Peyer's patch (tissue), 4 donors: ENCODE measurements at places on chromosomes 1 and 21. TPM values are rescaled to one million over a fixed set of nuclear protein-coding genes. Genes with fewer than 3 reads are reported as not detected.

DNA sequence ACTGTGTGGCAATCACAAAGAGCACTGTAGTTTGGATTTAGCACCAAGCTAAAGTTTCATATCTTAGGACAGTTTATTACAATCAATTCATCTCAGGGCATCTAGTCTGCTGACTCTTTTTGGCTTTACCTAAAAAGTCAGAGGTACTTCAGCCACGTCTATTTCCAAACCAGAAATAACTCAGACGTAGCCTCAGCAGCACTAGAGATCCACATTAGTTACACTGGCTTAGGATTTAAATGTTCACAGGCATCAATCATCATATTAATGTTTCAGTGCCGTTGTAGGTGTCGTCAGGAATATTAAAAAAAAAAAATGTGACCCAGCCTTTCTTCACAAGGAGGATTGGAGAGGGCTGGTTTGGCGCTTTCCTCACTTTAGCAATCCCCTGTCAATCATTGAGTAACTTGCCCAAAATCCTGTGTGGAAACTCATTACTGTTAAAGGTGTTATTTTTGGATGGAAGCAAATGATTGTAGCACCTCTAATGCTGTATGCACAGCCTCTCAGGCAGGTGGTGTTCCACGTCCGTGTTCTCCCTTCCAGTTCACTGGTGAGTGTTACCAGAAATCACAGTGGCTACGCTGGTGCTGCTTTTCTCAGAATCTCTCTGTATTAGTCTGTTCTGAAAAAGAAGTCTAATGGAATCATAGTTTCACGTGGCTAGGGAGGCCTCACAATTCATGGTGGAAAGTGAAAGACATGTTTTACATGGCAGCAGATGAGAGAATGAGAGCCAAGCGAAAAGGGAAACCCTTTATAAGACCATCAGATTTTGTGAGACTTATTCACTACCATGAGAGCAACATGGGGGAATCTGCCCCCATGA is 45.4 kb downstream of the NEK7 start:
- DNase-seq, result no peak

- no peak for DNase-seq
These were observed 11.8 kb upstream of the SERINC2 start for GRCh38 chr1:31401241-31401640.

GRCh38 chr1:109105881-109106280 is 8.0 kb upstream of the ELAPOR1 start:
- DNase-seq, result no peak

DNA sequence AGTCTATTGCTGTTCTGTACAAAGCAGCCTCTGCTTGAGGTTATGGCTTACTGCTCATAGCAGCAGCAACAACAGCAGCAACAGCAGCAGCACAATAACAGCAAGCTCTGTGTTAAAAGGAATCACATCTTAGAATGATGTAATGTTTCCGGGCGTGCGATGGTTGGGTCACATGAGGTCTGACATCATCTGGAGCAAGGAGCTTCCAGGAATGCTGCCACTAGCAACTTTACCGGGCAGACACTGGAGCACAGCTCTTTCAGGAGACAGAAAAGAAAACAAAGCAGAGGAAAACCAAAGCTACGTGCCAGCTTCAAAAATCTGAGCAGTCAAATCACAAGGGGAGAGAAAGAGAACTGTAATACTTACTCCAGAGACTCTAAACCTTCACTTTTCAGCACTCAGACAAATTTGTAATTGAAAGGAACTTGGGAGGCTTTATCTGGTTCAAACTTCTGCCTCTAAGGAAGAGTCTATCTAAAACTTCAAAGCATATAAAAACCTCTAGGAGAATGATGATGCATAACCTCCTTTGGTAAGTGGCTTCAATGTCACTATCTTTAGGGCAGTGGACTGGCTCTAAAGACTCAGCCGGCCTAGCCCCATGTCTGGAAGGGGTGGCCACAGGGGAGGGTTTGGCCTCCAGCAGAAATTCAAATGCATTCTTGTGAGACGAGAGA is 28.3 kb upstream of the RAB3GAP2 start:
- DNase-seq, result no peak

The S100B gene
- total RNA-seq, result 1.8 TPM

The TDRKH gene
- total RNA-seq, result 5.0 TPM

DNA sequence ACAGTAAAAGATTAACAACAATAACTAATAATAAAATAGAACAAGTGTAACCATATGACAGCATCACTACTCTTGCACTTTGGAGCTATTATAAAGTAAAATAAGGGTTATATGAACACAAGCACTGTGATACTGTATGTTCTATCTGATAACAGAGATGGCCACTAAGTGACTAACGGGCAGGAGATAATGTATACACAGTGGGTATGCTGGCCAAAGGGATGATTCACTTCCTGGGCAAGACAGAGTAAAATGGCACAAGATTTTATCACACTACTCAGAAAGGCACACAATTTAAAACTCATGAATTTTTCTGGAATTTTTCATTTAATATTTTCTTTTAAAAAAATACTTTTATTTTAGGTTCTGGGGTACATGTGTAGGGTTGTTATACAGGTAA is 12.3 kb downstream of the SLC9C2 start:
- DNase-seq, result no peak

DNA sequence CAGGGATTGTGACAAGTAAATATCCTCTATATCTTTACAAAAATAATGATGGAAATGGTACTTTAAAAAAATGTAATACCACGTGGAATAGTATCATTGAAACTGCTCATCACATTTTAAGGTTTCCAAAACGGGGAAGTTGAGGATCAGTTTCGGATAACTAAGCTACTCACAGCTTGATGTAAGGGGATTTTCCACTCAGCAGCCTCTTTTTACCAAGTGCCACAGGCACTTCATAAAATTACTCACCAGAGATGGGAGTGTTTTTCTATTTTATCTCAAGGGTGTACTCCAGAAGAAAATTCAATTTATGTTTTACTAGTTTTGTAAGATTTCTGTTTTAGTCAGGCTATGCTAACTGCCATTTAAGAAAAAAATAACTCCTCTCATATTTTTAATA is 91.7 kb downstream of the TPR start:
- no peak for DNase-seq

GRCh38 chr1:232628335-232629249 is 1.3 kb downstream of the SIPA1L2 start:
- DNase-seq, result no peak

DNA sequence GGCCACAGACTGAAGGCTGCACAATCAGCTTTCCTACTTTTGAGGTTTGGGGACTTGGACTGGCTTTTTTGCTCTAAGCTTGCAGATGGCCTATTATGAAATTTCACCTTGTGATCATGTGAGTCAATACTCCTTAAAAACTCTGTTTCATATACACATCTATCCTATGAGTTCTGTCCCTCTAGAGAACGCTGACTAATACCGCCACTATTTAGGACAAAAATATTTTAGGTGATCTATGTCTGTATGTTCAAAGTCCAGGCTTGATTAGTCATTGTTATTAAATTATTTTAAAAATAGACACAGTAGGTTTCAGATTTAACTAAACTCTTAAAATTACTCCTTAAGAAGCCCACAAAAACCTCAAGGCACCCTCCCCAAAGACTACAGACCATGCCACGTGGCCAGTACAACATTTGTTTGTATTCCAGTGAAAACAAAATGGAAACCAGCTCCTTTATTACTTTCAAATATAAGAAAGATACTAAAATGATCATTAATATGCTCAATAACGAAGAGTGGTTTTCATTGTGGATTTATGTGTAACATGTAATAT is 63.1 kb downstream of the TMPRSS15 start:
- DNase-seq, result no peak

DNA sequence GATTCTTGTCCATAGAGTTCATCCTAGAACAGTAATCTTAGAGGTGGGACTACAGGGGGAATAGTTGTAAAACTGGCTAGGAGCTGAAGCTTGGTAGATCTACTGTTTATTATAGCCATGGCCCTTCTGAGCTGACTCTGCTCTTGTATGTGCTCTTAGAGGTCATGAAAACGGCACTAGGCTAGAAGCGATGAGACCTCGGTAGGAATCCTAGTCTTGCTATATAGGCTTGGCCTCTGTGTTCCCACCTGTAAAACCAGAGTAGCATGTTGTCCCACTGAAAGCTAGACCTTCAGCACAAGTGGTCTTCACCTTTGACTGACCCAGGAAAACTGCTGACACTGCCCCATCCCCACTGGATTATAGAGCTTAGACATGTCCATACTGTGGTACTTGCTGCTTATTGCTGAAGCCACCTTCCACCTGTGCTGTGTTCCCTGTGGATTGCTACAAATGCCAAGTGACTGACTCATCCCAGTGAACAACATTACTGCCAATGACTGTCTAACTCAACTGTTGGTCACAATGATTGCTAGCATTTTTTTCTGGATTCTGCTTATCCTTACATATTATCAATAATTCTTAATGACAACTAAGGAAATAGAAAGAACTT is 23.0 kb upstream of the PIGC start:
- DNase-seq, result no peak

The TRABD2B gene
- 0.80 TPM for total RNA-seq
